Colonic mucosa (tissue), 4 donors: ENCODE measurements at places on chromosomes 4 and X.

GRCh38 chr4:84917086-84917821, 49.2 kb downstream of the WDFY3 start:
- DNase-seq: no peak

DNA sequence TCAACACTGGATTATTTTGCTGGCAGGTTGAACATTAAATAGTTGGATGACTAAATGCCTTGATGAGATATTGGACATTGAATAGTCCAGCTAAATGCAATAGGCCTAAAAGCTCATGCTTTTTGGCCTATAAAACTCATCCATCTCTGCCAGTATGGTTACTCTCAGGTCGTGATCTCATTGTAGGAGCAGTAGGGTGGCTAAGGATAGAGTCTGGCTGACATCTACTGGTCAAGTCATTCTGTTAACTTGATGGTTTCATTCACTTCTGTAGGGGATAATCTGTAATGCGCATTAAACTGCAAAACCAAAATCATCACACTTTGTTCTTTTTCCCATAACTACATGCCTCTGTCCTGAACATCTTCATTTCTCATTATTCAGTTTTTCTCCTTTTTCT, 227.0 kb downstream of the DKK2 start:
- no peak for DNase-seq

DNA sequence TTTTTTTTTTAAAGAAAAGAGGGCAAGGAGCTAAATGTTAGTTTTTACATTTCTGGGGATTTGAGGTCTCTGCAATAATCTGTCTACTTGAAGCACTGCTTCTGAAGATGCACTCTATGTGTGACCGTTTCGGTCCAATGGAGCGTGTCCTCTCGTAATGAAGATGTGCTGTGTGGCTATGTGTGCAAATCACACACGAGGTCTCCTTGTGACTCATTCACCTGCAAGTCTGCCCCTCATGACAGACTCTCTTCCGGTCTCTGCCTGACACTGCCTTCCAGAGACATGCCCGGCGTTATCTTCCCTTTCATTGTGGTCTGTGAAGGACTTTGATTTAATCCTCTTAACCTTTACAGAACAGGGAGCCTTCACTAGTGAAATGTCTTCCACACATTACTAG, 84.3 kb downstream of the TRAM1L1 start:
- no peak for DNase-seq

DNA sequence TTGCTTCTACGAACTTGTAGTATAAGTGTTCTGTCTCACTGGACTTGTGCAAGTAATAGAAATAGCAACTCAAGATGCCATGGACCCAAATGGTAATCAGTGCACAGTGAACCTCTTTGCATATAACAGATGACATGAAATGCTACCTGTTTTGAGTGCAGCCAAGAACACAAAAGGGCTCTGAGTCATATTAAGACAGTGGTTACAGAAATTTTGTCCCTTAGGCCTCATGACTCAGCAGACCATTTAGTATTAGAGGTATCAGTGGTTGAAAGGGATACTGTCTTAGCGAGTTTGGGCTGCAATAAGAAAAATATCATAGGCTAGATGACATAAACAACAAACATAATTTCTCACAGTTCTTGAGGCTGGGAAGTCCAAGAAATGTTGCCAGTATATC, 502.9 kb upstream of the PCDH10 start:
- no peak for DNase-seq
